ENCODE measurements at places on chromosomes 16 and 17.

- no peak for DNase-seq
These were observed 70.2 kb downstream of the IRF8 start for GRCh38 chr16:85969159-85969558.

GRCh38 chr17:11240841-11241610 lies at the start of gene SHISA6:
Gene SHISA6, plus strand, starts transcription at chr17:11241213.
- DNase-seq: no peak

DNA sequence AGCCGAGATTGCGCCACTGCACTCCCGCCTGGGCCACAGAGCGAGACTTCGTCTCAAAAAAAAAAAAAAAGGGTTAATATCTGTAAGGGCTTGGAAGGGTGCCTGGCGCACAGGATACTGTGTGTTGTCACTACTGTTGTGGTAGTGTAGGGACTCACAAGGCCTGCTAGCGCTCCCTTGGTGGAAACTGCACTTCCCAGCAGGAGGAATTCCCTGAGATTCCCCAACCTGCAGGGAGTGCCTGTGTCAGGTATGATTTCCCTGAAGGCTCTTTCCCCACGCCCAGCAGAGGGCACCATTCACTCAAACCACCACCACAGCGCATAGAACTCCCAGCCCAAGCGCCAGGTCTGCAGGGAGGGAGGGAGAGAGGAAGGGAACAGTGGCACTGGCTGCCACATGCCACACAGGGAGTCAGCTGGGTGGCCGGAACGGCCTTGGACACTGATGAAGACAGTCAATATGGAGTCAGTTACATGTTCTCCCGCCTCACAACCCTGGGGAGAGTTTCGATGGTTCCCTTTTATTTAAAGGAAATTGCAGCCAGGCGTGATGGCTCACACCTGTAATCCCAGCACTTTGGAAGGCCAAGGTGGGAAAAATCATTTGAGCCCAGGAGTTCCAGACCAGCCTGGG lies 32.7 kb upstream of the CDH1 start:
- DNase-seq: peak; percentile 76

- DNase-seq: no peak
These were observed 10.3 kb downstream of the CBLN1 start for GRCh38 chr16:49271363-49271762.

- DNase-seq: no peak
These were observed 5.7 kb upstream of the KRT13 start for GRCh38 chr17:41511116-41511515.

- DNase-seq: no peak
These were observed 38.5 kb downstream of the LIG3 start for GRCh38 chr17:35018814-35019213.

DNA sequence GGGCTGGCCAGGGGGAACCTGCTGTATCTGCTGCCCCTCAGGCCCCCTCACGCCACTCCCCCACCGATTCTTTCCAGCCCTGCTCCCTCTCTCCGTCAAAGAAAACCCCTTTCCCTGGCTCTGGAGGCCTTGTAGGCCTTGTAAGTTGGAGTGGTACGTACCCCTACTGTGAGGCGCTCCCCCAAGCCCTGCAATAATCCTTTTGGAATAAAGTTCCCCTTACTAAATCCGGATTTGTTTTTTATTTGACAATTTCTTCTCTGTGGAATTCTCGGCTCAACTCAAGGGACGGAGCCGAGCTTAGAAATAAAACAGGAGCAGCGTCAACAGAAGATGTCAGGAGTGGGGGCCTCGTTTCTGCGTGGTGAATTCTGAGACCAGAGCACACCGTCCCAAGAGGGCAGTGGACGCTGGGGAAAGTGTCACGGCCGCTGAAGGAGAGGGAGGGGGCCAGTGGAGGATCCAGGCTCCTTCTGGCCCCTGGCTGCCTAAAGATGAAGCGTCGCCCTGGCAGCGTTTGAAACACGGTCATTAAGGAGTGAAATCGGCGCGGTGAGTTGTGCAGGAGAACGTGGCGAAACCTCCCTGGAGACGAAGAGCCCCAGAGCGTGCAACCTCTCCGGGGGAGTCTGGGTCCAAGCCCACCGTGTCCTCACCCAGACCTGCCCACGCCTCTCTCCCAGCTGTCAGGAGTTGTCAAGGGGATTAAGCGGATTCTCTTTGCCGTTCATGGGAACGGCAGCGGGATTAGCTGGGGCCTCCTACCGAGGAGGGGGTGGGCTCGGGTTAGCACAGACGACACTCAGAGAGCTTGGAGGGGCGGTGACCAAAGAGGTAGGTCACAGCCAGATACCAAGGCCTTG lies 47.0 kb downstream of the SLC7A5 start:
- no peak for DNase-seq

GRCh38 chr17:2244545-2245525 lies 58.8 kb downstream of the SMG6 start:
- DNase-seq: peak; percentile 71

DNA sequence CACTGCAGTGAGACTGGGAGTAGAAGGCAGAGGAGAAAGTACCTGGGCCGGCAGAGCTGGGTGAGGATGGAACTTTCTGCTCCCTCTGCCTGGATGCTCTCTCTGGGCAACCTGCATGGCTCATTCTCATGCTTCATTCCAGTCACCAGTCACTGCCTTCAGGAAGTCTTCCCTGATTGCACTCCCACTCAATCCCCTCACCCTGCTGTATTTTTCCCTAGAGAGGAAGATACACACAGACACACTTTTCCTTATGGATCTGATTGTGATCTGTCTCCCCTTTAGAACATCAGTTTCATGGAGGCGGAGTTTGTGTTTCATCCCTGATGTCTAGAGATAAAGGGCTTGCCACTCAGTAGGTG lies 44.9 kb downstream of the MEAK7 start:
- no peak for DNase-seq

- no peak for DNase-seq
These were observed 6.8 kb downstream of the SPPL2C start for GRCh38 chr17:45851464-45851863.

DNA sequence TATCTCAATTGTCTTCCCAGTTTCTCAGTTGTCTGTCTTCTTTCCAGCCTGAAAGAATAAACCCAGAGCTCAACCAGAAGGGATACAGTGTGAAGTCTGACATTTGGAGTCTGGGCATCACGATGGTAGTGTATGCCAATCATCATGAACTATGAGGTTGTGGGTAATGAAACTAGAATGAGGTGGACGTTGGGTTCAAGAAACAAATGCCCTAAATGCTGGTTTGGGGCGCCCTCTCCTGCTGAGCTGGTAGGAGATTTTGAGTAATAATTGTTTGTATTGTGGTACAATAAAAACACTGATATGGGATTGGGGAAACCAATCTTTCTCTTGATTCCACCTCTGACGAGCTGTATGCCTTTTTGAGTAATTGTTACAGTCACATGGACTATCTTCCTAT lies 110.4 kb downstream of the MAP2K6 start:
- no peak for DNase-seq

DNA sequence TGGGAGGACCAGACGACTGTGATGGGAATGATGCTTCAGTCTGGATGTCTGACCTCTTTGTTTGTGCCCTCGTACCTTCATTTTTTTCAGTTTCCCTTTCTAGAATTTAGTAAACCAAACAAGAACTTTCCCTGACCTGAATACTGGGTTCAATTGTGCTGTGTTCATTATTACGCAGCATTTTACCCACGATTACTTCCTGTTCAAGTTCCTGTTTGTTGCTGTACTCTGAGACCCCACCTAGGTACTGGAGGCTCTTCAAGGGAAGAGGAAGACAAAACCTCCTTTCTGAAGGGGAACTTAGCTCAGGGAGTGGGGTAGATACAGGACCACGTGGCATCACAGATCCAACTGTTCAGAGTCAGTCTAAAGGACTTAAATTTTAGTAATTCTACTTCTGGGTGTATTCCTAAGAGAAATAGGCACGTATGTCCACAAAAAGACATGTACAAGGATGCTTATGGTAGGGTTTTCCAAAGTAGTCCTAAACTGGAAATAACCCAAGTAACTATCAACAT lies 9.2 kb upstream of the PRKCB start:
- no peak for DNase-seq

GRCh38 chr17:28997806-28998205 lies 8.0 kb downstream of the SEZ6 start:
- peak; percentile 70 for DNase-seq

GRCh38 chr16:66270333-66270927 lies 96.1 kb upstream of the CDH5 start:
- peak; percentile 22 for DNase-seq

- no peak for DNase-seq
These were observed 475.7 kb downstream of the SHISA9 start for GRCh38 chr16:13377143-13377542.

GRCh38 chr17:55601874-55602364 lies 90.7 kb upstream of the SMIM36 start:
- DNase-seq: peak; percentile 2

DNA sequence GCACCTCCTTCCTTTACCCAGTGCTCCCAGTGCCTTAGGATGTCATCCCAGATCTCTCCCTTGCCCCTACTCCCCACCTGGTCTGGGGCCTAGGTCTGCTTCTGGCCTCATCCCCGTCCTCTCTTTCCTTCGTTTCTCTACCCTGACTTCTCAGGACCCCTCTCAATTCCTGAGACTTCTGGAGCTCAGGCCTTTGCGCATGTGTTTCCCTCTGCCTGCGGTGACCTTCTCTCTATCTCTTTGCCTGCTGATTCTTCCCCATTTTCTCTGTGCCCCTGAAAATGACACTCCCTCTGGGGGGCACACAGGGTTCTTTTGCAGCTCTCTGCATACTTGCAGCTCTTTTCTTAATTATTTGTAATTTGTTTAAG lies 13.5 kb downstream of the ADORA2B start:
- DNase-seq: no peak

DNA sequence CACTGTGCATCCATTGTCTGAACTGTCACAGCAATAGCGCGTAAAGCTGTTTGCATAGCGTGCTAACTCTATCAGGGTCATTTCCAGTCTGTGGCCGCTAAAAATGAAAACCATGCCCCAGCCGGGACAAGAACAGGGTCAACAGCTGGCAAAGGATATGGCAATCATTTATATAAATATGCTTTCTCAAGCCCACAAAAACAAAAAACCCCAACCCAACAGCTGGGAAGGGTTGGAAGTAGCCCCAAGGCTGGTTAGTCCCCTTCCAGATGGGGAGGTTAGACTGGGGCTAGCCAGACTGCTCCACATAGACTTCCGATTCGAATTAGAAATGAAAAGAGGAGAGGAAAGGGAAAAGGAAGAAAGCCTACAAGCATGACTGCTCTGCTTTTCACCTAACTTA lies 203.3 kb upstream of the TBX2 start:
- DNase-seq: no peak

- no peak for DNase-seq
These were observed 115.9 kb downstream of the ANKRD11 start for GRCh38 chr16:89374393-89374960.

GRCh38 chr16:23801378-23801777 lies 34.4 kb upstream of the PRKCB start:
- DNase-seq: peak; percentile 45

GRCh38 chr16:68644715-68645493 lies at the start of gene CDH3:
Gene CDH3, plus strand, starts transcription at chr16:68645310. Its CDS starts 70 bp downstream, at chr16:68645380.
- DNase-seq: peak; percentile 7

DNA sequence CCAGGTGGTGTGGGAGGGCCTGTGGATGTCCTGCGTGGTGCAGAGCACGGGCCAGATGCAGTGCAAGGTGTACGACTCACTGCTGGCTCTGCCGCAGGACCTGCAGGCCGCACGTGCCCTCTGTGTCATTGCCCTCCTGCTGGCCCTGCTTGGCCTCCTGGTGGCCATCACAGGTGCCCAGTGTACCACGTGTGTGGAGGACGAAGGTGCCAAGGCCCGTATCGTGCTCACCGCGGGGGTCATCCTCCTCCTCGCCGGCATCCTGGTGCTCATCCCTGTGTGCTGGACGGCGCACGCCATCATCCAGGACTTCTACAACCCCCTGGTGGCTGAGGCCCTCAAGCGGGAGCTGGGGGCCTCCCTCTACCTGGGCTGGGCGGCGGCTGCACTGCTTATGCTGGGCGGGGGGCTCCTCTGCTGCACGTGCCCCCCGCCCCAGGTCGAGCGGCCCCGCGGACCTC lies 798 bp downstream of the CLDN9 start:
- no peak for DNase-seq

DNA sequence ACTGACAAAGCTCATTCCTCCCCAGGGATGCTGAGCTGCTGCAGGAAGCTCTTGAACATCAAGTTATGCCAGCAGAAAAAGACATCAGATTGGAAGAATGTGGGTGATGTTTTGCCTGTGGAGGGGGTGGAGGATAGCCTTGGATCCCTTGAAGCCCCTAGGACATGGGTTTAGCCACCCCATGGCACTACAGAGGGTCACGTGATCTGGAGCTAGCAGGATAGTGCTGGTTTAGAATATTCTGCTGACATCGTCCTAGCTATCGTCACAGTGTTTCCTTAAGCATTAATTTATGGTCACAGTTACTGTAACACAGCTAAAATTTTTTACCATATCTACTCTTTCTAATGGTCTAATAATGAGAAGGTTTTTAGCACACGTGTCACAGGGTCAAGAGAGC lies 20.2 kb upstream of the MON1B start:
- no peak for DNase-seq

GRCh38 chr17:80191192-80191591 lies 21.4 kb downstream of the CARD14 start:
- no peak for DNase-seq

DNA sequence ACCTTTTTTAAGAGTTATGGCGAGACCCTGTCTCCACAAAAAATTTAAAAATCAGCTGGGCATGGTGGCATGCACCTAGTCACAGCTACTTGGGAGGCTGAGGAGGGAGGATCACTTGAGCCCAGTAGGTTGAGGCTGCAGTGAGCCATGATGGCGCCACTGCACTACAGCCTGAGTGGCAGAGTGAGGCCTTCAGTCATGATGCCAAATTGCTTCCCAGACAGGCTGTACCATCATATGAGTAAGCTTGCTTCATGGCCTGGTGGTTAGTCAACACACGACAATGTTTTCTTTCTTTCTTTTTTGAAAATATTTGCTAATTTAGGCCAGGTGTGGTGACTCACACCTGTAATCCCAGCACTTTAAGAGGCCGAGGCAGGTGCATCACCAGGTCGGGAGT lies 12.5 kb downstream of the NTAN1 start:
- DNase-seq: no peak

GRCh38 chr16:86634292-86634691 lies 55.9 kb downstream of the FOXL1 start:
- no peak for DNase-seq

GRCh38 chr16:28025631-28026030 lies 37.9 kb downstream of the GSG1L start:
- DNase-seq: no peak

- no peak for DNase-seq
These were observed 734 bp downstream of the PGAP3 start for GRCh38 chr17:39687101-39687545.

- no peak for DNase-seq
These were observed 7.9 kb downstream of the SNAI3 start for GRCh38 chr16:88678224-88678979.
